ENCODE measurements at places on chromosomes 6 and 20.

DNA sequence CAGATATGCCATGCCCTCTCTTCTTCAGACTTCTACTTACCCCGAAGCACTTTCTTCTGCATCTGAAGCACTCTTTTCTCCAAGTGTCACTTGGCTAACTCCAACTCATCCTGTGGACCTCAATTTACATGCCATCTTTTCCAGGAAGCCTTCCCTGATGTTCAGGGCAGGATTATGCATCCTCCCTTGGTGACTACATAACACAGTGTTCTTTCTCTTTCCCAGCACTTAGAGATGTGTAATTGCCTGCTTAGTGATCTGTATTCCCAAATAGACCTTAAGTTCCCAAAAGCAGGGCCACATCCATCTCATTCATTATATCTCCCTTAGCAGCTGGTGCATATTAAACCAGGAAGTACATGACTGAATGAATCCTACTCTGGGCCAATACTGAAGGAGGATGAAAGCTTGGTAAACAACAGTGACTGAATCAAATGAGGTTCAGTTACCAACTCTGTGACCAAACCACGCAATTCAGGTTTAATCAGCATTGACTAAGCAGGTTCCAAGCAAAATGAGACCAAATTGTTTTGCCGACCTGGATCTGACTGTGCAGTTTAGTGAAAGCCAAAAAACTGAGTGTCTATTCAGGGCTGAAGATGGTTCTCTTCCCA, 121.4 kb upstream of the TCF21 start:
- DNase-seq: no peak

GRCh38 chr6:127195833-127196232, 70.8 kb upstream of the RNF146 start:
- DNase-seq: no peak

DNA sequence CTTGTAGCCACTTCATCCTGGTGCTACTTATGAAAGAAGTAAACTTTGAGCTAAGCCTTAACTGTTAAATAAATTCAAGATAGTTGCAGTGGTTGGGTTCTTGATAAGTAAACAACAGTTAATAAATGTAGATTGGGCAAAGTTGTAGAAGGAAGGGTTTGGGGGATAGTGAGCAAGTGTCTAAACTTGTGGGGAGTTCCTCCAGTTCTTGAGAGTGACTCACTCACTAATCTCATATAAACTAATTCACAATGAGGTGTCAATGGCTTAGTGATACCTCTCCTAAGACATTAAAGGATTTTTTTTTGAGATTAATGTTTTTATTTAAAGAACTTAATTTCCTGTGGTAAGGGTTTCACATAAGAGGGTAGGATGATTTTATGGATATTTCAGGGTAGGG, 507.4 kb downstream of the BMP2 start:
- DNase-seq: no peak

DNA sequence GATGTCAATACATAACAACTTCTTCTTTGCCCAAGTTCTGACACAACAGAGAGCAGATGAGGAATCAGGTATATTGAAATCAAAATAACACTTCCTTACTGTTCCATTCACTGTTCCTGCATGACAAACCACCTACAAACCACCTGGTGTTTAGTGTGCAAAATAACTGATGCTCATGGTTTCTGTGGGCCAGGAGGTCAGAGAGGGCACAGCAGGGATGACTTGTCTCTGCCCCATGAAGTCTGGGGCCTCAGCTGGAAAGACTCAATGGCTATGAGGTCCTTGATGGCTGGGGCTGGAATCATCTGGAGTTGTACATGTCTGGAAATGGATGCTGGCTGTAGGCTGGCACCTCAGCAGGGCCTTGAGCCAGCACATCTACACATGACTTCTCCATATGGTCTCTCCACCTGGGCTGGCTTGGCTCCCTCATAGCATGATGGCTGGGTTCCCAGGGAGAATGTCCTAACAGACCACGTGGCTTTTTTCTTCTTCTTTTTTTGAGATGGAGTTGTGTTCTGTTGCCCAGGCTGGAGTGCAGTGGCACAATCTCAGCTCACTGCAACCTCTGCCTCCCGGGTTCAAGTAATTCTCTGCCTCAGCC, 7.4 kb upstream of the COX4I2 start:
- DNase-seq: no peak

DNA sequence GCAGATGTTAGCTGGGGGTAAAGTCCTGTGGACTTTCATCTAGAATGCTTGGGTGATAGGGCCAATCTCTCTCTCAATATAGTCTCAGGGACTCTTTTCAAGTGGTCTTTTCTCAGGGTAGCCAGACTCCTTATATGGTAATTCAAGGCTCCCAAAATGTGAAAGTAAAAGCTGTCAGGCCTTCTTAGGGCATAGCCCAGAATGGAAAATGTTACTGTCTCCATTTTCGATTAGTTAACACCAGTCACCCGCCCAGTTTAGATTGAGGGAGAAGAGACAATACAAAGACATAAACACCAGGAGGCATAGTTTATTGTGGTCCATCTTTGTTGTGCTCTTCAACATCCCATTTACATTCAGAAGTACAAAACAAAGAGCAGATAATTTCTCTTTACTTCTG, 295.8 kb downstream of the EPHA7 start:
- DNase-seq: no peak

DNA sequence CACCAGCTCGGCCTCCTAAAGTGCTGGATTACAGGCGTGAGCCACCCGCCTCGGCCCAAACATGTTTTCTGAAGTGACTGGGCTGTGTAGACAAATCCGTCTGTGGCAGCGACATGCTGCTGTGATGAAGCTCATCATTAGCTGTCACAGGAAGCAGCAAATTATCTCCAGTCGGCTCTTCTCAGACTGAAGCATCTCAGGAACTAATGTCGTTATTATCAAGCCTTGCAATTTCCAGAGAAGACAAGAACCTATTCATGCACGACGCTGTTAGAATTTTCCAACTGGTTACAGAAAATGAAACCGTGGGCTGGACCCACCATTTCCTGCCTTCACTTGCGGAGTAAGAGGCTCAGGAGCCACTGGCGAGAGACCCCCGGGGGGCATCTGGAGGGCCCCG, 17.1 kb upstream of the NTSR1 start:
- no peak for DNase-seq

- DNase-seq: no peak
Observed at GRCh38 chr6:140533526-140533925, 1159.1 kb upstream of the CITED2 start.

DNA sequence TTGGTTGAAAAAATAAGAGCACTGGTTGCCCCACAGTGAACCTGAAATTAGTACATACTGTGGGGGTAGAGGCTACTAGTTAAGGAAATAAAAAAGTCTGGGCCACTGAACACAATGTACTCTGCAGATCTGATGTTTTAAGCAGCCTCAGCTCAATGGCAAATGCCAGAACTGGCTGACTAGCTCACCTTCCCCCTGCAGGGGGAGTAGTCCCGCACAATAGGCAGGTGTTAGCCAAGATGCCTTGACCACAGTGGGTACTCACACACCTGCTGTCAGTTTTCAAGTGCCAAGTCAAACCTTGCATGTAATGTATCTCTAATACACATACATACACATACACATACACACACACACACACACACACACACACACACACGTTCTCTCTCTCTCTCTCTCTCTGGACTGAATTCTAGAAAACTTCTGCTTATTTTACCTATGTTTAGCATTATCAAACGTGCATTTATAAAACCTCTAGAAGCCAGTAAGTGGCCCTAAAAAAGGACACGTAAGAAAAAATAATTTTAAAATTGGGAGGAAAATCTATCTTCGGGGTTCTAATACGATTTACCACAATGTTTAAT, 36.1 kb downstream of the GMDS start:
- no peak for DNase-seq

GRCh38 chr20:33843854-33844253, 32.7 kb downstream of the CHMP4B start:
- DNase-seq: no peak

DNA sequence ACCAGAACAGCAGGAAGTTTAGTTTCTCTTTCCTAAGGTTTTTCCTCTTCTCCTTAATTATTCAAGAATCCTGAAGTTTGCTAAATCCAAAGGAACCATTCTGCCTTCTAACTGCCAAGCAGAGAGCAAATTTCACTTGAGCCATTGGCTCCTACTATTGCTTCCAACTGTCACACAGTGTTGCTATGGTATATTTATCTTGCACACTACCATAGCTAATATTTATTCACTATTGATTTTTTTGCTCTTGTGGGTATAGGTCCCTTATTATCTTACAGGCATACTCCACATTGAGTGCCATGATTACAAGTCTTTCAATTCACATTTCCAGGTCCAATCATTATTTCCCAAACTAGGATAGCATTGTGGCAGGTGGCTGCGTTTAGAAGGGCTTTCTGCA, 266.7 kb upstream of the FLRT3 start:
- no peak for DNase-seq

DNA sequence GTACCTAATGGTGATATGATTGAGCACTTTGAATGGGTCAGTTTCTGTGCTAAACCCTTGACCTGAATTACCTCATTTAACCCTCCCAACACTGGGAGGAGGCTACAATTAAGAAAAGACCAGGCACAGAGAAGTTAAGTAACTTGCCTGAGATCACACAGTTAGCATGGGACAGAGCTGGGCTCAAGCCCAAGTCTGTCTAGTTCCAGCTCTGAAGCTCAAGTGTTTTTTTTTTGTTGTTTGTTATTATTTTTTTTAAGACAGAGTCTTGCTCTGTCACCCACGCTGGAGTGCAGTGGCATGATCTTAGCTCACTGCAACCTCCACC, 4.0 kb downstream of the FAM83D start:
- no peak for DNase-seq

DNA sequence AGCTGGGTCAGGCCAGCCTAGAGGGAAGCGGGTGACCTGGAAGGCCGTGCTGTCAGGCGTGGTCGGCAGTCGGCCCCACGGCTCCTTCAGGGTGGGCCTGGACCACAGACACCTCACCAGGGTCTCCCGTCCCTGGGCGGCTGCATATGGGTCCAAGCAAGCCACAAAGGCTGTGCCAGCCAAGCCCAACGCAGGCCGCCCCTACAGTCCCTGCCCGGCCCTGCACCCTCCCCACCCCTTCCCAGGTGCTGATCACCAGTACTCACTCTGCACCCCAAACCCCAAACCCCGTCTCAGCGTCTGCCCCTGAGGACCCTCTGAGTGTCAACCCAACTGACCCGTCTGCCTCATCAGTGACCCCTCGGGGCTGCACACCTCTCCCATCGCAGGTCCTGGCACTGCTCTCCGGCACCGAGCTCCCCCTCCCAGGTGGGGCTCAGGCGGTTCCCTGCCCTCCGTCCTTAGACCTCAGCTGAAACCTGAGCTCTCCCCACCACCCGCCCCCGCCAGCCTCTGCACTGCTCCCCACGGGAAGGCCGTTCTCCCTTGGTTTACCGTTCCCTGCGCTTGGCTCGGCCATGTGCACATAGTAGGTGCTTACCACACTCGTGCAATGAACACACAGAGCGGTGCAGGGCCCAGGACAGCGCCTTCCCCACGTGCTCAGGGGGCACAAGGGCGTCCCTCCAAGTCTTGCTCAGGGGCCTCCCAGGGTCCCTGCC, 1.5 kb upstream of the PPDPF start:
- no peak for DNase-seq

DNA sequence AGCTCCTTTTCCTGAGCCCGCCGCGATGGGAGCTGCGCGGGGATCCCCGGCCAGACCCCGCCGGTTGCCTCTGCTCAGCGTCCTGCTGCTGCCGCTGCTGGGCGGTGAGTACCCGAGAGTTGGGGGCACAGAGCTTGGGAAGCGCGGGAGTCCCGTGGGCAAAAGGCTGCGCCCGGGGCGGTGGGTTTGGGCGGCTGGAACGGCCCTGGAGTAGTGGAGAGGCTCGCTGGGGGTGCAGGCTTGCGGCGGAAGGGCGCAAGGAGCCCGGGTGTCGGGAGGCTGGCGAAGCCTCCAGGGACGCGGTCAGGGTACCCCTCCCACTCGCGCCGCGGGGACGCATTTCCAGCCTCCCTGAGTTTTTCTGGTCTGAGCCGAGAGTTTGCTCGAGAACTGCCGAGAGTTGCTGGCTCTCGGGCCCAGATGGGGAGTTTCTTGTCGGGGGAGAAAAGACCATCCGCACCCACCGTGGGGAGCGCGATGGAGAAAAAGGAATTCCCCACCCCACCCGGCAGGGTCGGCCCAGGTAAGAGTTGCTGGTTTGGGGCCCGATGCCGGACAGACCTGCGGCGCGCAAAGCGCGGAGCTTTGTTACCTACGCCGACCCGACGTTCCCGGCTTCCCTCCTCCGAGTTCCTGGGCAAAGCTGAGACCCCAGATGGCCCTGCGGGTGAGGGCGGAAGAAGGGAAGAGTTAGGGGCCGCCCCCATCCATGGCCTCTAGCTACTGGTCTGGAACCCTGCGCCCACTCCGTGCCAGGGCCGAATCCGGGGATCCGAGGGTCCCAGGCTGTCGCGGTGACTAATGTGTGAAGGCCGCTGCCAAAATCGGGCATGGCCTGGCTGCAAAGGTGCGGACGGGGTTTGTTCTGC, 584 bp downstream of the PTK7 start:
- DNase-seq: peak; percentile 55

DNA sequence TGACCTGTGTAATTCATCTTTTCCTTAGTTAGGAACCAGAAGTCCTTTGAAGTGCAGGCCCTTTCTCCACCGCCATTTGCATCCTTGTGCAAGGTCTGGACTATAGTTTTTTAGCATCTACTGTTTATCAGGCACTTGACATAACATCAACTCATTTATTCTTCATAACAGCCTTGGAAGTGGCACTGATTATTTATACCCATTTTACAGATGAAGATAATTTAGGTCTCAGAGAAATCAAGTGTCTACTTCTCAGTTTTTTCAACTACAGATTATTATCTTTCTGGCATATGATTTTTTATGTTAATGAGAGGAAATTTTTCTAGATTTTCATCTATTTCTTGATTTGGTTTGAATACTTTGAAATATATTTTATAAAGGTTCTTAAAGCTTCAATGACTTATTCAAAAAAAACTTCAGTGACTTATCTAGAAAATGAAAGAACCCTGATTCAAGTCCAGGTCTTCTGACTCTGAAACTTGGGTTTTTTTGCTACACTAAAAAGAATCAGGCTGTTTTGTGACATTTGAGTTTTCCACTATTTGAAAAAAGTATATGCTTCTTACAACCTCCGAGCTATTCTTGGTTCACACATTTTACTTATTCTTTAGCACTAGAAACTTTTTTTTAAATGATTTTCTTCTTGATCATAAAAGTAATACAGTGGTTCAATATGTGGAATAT, 3.1 kb upstream of the UBE2J1 start:
- DNase-seq: no peak

DNA sequence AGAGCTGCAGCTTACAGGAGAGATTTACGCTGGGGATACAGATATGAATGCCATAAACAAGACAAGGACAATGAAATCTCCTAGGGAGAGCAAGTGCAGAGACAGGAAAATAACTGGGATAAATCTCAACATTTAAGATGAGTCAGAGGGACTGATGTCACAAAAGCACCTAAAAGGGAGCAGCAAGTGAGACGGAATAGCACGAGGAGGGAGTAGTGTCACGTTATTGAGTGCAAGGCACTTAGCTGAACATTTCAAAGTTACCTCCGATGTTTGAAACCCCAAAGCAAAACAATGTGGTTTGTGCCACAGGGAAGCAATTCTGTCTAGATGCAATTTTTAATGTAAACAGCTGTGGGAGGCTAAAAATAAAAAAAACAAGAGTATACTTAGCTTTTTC, 1131.7 kb upstream of the EYS start:
- no peak for DNase-seq

All from fibroblast of skin of right quadriceps (primary cell).